ENCODE measurements at places on chromosomes 1 and 21.

GRCh38 chr1:924656-925560, 1.2 kb downstream of the SAMD11 start:
- peaks cover 28% of the 10 kb centered on the region for H3K4me1 ChIP-seq
- no peak for DNase-seq
- no peaks in the 10 kb centered on the region for H3K36me3 ChIP-seq

DNA sequence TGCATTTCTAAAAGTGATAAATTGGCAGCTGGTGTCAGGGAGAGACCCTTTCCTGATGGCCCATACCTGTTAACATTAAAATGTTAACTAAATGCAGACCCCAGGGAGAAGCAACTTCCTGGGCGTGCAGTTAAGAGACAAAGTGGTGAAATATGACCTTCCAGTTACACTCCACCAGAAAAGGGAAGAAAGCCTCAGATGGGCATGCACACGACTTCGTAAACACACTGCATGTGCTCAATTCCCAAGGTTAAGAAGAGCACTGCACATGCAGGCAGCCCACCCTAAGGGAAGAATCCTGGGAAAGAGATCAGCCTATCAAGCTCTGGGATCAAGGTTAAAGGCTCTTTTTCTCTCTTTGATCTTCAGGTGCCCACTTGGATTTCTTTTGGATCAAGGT, 9.7 kb upstream of the GBP6 start:
- no peak overlapping the region for H3K27ac ChIP-seq
- H3K4me3 ChIP-seq = no peak overlapping the region
- H3K4me1 ChIP-seq = peaks cover 2% of the 10 kb centered on the region

- H3K27me3 ChIP-seq = no peaks in the 10 kb centered on the region
- peaks cover 4% of the 10 kb centered on the region for H3K36me3 ChIP-seq
- no peak overlapping the region for H3K27ac ChIP-seq
- no peak overlapping the region for H3K4me3 ChIP-seq
These were observed 106.1 kb downstream of the SIM2 start for GRCh38 chr21:36804874-36805611.

GRCh38 chr1:86757272-86757984, 53.1 kb downstream of the SH3GLB1 start:
- no peak overlapping the region for H3K27ac ChIP-seq
- H3K27me3 ChIP-seq = peaks cover 18% of the 10 kb centered on the region
- H3K4me1 ChIP-seq = no peaks in the 10 kb centered on the region
- H3K36me3 ChIP-seq = no peaks in the 10 kb centered on the region

DNA sequence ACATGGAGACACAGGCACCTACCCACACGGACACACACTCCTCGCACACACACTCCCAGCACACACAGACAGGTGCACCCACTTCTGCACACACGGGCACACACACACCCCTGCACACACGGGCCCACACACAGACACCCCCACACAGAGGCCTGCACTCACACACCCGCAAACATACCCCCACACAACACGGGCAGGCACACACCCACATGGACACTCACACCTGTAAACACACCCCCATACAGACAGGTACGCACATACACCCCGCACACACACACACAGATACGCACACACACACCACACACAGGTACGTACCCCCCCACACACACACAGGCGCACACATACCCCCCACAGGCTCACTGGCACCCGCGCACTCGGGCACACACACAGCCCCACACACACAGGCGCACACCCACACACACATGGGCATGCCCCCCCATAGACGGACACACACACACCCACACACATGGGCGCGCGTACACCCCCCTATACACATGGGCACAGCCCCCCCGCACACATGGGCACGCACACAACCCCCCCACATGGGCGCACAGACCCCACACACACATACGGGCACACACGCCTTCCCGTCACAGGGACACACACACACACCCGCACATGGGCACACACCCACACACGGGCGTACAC, 6.1 kb downstream of the ATAD3A start:
- H3K36me3 ChIP-seq = peaks cover 6% of the 10 kb centered on the region
- no peak for DNase-seq
- H3K4me3 ChIP-seq = no peak overlapping the region
- peaks cover 5% of the 10 kb centered on the region for H3K4me1 ChIP-seq
- H3K27ac ChIP-seq = no peak overlapping the region
- H3K27me3 ChIP-seq = no peaks in the 10 kb centered on the region

GRCh38 chr1:245648749-245649522, 494.2 kb downstream of the KIF26B start:
- no peak overlapping the region for H3K4me3 ChIP-seq
- no peak for DNase-seq
- no peaks in the 10 kb centered on the region for H3K36me3 ChIP-seq
- H3K27ac ChIP-seq = no peak overlapping the region
- H3K27me3 ChIP-seq = peaks cover 14% of the 10 kb centered on the region

GRCh38 chr1:154521695-154522094, 19.5 kb upstream of the SHE start:
- H3K27ac ChIP-seq = no peak overlapping the region
- H3K4me3 ChIP-seq = no peak overlapping the region
- peaks cover 3% of the 10 kb centered on the region for H3K4me1 ChIP-seq
- no peaks in the 10 kb centered on the region for H3K36me3 ChIP-seq

GRCh38 chr1:243798726-243799125, 51.3 kb downstream of the AKT3 start:
- no peaks in the 10 kb centered on the region for H3K27me3 ChIP-seq
- H3K4me1 ChIP-seq = peaks cover 32% of the 10 kb centered on the region
- peaks cover 17% of the 10 kb centered on the region for H3K36me3 ChIP-seq

GRCh38 chr1:114015075-114015474, 35.8 kb downstream of the OLFML3 start:
- no peak overlapping the region for H3K27ac ChIP-seq

DNA sequence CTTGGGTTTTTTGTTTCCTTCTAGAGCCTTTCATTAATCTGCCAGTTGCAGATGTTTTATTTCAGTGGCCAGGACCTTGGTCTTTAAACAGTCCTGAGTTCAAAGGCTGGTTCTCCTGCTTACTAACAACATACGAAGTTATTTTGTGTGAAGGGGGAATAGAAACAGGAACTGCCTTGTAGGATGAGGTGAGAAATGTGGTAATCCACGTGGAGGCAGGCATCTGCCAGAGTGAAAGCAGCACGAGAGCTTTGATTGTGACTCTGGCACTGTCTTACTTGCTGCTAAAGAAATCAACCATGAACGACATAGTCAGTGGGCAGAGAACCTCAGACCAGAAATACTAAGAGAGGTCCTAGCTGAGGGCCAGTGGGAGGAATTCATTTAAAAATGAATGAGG, 30.4 kb downstream of the TMEM63A start:
- peaks cover 28% of the 10 kb centered on the region for H3K36me3 ChIP-seq
- no peaks in the 10 kb centered on the region for H3K27me3 ChIP-seq
- H3K27ac ChIP-seq = no peak overlapping the region
- no peak for DNase-seq
- H3K4me1 ChIP-seq = peaks cover 2% of the 10 kb centered on the region

DNA sequence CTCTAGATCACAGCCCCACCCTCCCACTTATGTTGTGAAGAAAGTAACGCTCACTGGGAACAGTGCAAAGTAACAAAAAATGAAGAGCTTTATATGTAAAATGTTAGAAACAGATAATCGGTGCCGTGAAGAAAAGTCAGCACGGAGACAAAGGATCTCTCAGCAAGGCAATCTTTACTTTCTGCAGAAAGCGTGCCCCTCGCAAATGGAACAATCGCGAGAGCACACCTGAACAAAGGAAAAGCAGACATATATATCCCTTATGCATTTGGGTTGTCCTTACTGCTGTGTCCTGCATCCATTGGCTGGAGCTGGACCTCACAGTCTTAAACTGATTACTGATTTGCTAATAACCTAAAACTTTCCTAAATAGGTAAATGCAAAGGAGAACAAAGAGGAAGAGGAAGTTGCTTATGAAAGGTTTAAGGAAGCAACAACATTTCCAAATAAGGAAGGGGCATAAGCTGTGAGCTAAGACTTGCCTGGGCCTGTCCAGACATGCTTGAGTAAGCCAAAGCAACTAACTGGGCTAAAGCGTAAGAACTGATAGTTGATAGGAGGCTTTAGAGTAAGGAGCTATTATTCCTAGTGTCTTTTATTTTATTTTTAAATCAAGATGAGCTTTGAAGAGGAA, 89.7 kb downstream of the GTF2B start:
- H3K4me1 ChIP-seq = peaks cover 7% of the 10 kb centered on the region
- peaks cover 38% of the 10 kb centered on the region for H3K36me3 ChIP-seq
- no peak for DNase-seq
- no peak overlapping the region for H3K27ac ChIP-seq

GRCh38 chr1:209607102-209607794, 23.7 kb downstream of the CAMK1G start:
- peaks cover 17% of the 10 kb centered on the region for H3K27me3 ChIP-seq
- no peaks in the 10 kb centered on the region for H3K4me1 ChIP-seq

DNA sequence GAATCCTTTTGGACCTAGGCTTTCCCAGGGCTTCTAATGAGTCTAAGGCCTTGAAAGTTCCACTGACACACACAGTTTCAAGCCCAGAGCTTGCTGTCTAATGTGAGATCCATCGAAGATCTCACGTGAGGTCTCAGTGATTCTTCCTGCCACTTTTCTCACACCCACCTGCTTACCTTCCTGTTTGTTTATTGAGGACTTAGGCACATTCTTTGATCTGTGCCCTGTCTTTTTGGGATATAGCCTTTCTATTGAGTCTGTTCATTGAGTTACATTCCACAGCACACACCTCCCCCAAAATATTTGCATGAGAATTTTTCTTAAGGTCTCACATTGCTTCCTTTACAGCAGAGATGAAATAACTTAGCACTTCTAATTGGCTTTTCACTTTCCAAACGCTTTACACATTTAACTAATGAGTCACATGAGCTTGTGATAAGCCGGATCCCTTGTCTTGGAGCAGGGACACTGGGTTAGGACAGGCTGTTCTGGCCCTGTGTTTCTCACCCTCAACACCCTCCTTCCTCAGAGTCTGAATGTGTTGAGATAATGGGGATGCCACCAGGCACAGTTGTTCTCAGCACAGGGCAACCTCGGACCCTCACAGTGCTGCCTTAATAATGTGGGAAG, 288.3 kb downstream of the TM2D1 start:
- no peaks in the 10 kb centered on the region for H3K27me3 ChIP-seq
- H3K4me3 ChIP-seq = no peak overlapping the region
- DNase-seq = no peak
- peaks cover 17% of the 10 kb centered on the region for H3K36me3 ChIP-seq
- H3K27ac ChIP-seq = no peak overlapping the region
- peaks cover 5% of the 10 kb centered on the region for H3K4me1 ChIP-seq

DNA sequence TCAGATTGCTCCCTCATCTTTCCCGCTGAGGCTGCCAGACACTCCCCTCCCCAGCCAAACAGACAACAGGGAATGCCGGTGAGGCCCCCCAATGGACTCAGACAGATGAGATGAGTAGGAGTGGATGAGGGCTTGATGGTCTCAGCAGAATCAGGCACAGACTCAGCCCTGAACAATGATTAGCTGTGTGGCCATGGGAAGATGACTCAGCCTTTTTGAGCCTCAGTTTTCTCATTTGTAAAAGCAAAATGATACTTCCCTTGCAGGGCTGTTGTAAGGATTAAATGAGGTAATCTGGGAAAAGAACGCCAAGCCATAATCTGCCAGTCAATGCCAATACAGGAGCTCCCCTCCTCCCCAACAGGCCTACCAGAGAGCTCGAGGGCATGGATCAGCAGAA, 12.4 kb downstream of the C1orf198 start:
- peak overlapping the region; percentile 97 for H3K27ac ChIP-seq
- no peak for DNase-seq
- no peak overlapping the region for H3K4me3 ChIP-seq
- H3K36me3 ChIP-seq = peaks cover 59% of the 10 kb centered on the region
- H3K27me3 ChIP-seq = no peaks in the 10 kb centered on the region

GRCh38 chr1:152044386-152044785, 7.6 kb upstream of the S100A11 start:
- no peak for DNase-seq
- no peak overlapping the region for H3K4me3 ChIP-seq
- peaks cover 17% of the 10 kb centered on the region for H3K4me1 ChIP-seq
- no peaks in the 10 kb centered on the region for H3K36me3 ChIP-seq
- H3K27me3 ChIP-seq = no peaks in the 10 kb centered on the region

DNA sequence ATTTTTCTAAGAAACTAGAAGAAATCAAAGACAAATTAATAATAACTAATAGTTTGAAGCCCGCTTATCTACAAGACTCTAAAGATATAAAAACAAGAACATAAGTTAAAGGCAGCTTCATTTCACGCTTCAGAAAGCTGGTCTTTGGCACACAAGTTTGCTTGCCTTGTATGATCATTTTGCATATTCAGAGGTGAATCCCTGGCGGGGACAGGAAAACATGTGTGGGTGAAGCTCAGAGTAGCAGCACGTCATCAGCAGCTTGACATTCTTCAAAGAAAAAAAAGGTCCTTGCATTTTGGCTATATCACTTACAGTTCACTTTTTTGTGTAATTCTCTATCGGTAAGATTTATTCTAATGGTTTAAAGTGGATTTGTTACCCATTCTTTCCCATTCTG, 1911.8 kb downstream of the MRPL39 start:
- DNase-seq = no peak
- no peaks in the 10 kb centered on the region for H3K36me3 ChIP-seq
- H3K4me3 ChIP-seq = no peak overlapping the region

GRCh38 chr1:93668951-93669350, 12.7 kb downstream of the BCAR3 start:
- no peaks in the 10 kb centered on the region for H3K36me3 ChIP-seq
- no peak overlapping the region for H3K4me3 ChIP-seq
- H3K27ac ChIP-seq = no peak overlapping the region
- DNase-seq = no peak
- H3K4me1 ChIP-seq = peaks cover 54% of the 10 kb centered on the region

GRCh38 chr1:245771511-245772281, 616.9 kb downstream of the KIF26B start:
- peaks cover 20% of the 10 kb centered on the region for H3K4me1 ChIP-seq
- H3K4me3 ChIP-seq = no peak overlapping the region
- no peaks in the 10 kb centered on the region for H3K27me3 ChIP-seq
- peaks cover 4% of the 10 kb centered on the region for H3K36me3 ChIP-seq
- DNase-seq = no peak

GRCh38 chr1:39562886-39563285, 13.7 kb downstream of the PABPC4 start:
- DNase-seq = no peak
- peaks cover 73% of the 10 kb centered on the region for H3K36me3 ChIP-seq
- H3K4me1 ChIP-seq = no peaks in the 10 kb centered on the region

DNA sequence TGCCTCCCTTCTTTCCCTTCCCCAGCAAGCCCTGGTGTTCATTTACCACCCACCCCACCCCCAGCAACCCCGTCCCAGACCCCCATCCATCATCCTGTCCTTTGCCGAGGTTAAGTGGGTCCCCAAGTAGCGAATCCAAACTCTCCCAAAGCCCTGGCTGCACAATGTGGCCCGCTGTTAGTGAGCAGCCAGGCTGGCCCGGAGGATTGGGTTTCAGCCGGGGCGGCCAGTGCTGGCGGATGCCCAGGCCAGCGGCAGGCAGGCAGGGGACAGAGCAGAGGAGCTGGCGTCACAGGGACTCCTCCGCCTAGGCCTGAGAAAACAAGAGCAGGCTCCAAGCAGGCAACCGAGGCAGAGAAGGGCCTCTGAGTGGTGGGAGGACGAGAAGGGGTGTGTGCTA, 61.4 kb downstream of the EPHB2 start:
- peaks cover 21% of the 10 kb centered on the region for H3K4me1 ChIP-seq
- no peaks in the 10 kb centered on the region for H3K27me3 ChIP-seq
- DNase-seq = no peak
- H3K4me3 ChIP-seq = no peak overlapping the region
- no peaks in the 10 kb centered on the region for H3K36me3 ChIP-seq

- peaks cover 3% of the 10 kb centered on the region for H3K4me1 ChIP-seq
- peaks cover 58% of the 10 kb centered on the region for H3K27me3 ChIP-seq
- H3K27ac ChIP-seq = no peak overlapping the region
- no peaks in the 10 kb centered on the region for H3K36me3 ChIP-seq
- no peak overlapping the region for H3K4me3 ChIP-seq
These were observed 2.2 kb upstream of the KCNA3 start for GRCh38 chr1:110676970-110677369.
